ENCODE measurements at places on chromosomes 2 and 18.

GRCh38 chr18:61553045-61553659 is 219.9 kb downstream of the CDH20 start:
- no peak for DNase-seq

GRCh38 chr2:215981115-215981514 is 32.2 kb downstream of the MREG start:
- no peak for DNase-seq

GRCh38 chr2:173199294-173199693 is 123.6 kb downstream of the MAP3K20 start:
- DNase-seq = no peak

GRCh38 chr2:230909841-230910545 is 15.0 kb downstream of the GPR55 start:
- DNase-seq = no peak

- no peak for DNase-seq
Measured at GRCh38 chr2:183530333-183530901, 406.2 kb downstream of the NUP35 start.

GRCh38 chr2:97068074-97068473 is 26.6 kb downstream of the FAHD2B start:
- no peak for DNase-seq

- no peak for DNase-seq
Measured at GRCh38 chr18:22470248-22471235, 52.8 kb upstream of the CTAGE1 start.

GRCh38 chr2:127577973-127578372 is 42.5 kb downstream of the MYO7B start:
- no peak for DNase-seq

- no peak for DNase-seq
Measured at GRCh38 chr2:232761301-232761907, 15.0 kb downstream of the KCNJ13 start.

DNA sequence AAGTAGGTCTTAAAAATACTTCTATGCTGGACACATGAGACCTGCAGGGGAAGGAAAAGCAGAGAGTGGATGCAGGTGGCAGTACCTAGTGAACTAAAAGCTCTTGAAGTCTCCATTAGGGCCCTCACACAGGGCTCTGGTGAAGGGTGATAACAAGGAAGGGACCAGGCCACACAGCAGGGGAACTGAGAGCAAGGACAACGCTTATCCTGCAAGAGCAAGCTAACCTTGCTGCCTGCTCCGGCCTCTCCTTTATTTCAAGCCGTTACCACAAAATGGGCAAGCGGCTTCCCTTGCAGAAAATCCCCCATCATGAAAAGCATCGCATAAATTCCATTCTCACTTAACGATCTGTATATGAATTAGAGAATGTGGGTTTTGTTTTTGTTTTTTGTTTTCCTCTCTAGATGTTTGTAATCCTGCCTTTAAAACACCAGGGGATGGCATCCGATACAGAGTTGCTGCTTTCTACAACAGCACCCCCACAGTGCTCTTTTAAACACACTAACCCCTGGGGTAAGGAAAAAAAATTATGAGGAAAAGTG is 64.5 kb downstream of the CACNB4 start:
- no peak for DNase-seq

- DNase-seq = no peak
Measured at GRCh38 chr2:187055463-187055862, 206.5 kb upstream of the ZSWIM2 start.

- no peak for DNase-seq
Measured at GRCh38 chr2:143513081-143513480, 383.9 kb downstream of the ARHGAP15 start.

GRCh38 chr2:20571644-20572215 is 79.2 kb downstream of the HS1BP3 start:
- no peak for DNase-seq

- DNase-seq = no peak
Measured at GRCh38 chr18:51039138-51040112, 9.4 kb downstream of the SMAD4 start.

GRCh38 chr2:218010140-218010983 is 7.6 kb upstream of the TNS1 start:
- DNase-seq = no peak

DNA sequence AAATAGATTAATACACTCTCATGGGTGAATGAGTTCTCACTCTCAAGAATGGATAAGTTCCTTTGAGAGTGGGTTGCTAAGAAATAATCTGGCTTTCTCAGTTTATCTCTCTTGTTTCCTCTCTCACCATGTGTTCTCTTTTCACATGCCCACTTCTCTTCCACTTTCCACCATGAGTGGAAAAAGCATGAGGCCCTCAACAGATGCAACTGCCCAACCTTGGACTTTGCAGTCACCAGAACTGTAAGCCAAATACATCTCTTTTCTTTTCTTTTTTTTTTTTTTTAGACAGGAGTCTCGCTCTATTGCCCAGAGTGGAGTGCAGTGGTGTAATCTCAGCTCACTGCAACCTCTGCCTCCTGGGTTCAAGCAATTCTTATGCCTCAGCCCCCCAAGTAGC is 18.1 kb upstream of the ETAA1 start:
- no peak for DNase-seq

- DNase-seq = no peak
Measured at GRCh38 chr2:199631129-199631528, 173.4 kb upstream of the SATB2 start.

- DNase-seq = no peak
Measured at GRCh38 chr2:86186431-86186830, 8.8 kb downstream of the IMMT start.
